ENCODE measurements at places on chromosomes 11 and 22. TPM values are rescaled to one million over a fixed set of nuclear protein-coding genes. Genes with fewer than 3 reads are reported as not detected.

CCDC116 gene
- 0.34 TPM for total RNA-seq

FAM89B gene
- 42.1 TPM for total RNA-seq

RAB3IL1 gene
- total RNA-seq: 0.23 TPM

OR10A2 gene
- total RNA-seq: not detected

TTLL1 gene
- 6.6 TPM for total RNA-seq

OR2AG2 gene
- total RNA-seq: not detected

LMNTD2 gene
- total RNA-seq: 6.5 TPM

SHISA8 gene
- total RNA-seq: 0.44 TPM

TBX10 gene
- total RNA-seq: not detected

DNA sequence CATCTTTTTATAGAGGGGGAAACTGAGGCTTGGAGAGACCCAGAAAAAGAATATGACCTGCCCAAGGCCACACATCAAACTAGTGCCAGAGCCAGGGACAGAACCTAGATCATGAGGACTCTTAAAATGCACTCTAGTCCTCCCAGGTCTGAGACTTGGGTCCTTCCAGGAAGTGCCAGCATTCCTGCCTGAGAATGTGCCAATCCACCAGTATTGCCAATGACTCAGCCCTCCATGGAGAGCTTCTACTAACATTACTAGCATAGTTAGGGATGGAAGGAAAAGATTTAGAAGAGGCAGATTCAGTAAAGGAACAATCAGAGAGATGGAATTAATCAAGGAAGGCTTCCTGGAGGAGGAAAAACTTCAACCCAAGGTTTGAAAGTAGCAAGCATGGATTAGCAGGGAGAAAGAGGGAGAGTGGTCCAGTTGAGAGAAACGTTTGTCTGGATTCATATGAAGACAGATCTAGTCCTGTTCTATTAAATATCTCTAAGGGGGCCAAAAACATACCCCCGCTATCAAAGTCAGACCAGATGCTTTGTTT, 20.1 kb upstream of the SMIM35 start:
- H3K36me3 ChIP-seq: no peaks in the 10 kb centered on the region
- DNase-seq: no peak
- no peak overlapping the region for H3K4me3 ChIP-seq
- H3K4me1 ChIP-seq: no peaks in the 10 kb centered on the region
- H3K27me3 ChIP-seq: no peaks in the 10 kb centered on the region
- no peak overlapping the region for H3K27ac ChIP-seq

DNA sequence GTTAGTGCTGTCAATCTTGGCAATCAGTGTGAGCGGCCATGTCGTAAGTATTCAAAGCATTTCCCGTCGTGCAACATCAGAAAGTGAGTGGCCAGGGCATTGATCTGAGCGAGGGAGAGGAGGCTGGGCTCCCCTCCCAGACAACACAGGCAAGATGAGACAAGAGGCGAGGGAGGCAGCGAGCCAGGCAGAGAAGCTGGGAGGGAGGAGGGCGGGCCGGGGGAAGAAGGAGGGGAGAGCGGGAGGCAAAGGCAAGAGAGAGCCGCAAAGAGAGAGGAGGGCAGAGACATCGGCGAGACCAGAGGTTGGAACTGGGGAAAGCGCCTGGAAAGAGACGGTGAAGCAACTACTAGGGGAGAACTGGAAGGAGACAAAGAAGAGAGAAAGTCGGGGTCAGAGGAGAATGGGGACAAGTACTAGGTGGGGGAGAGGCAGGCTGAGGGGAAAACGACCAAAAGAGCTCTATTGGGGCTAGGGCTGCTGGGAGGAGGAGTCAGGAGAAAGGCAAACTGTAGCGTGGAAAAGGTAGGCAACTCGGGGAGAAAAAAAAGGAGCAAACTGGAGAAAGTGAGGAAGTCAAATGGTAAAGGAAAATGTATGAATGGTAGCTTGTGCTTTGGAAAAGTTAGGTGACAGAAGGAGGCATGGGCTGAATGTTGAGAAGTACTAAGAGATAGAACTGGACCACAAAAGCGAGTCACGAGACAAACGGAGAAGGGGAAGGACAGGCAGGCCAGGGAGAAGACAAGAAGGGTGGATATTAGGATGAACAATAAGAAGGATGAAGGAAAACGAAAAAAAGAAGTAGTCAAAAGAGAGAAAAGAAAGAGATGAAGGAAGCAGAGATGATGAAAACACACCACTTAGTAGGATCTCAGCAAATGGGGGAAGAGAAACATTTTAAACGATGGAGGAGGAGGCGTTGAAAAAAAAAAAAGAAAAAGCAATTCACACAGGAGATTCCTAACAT, 130.5 kb upstream of the C11orf58 start:
- peaks cover 8% of the 10 kb centered on the region for H3K36me3 ChIP-seq
- H3K4me3 ChIP-seq: no peak overlapping the region
- H3K27ac ChIP-seq: no peak overlapping the region

- no peaks in the 10 kb centered on the region for H3K27me3 ChIP-seq
- H3K4me1 ChIP-seq: no peaks in the 10 kb centered on the region
- H3K36me3 ChIP-seq: no peaks in the 10 kb centered on the region
Observed at GRCh38 chr11:101034076-101034475, 95.5 kb downstream of the PGR start.

DNA sequence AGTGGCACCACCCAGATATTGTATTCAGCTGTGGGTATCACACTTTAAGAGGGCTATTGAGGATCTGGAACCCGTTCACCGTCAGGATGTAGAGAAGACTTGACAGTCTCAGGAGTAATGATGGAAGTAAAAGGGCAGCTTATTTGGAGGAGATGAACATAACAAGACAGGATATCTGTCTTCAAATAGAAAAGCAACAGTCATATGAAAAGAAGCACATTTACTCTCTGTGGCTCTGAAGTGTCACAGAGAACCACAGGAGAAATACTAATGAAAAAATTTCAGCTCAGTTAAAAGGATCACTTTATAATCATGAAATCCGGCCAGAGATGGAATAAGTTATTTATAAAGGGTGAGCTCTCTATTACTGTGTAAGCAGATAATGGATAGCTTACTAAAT, 200.8 kb downstream of the FAM76B start:
- no peak overlapping the region for H3K4me3 ChIP-seq
- no peak overlapping the region for H3K27ac ChIP-seq
- no peaks in the 10 kb centered on the region for H3K27me3 ChIP-seq
- no peak for DNase-seq

DNA sequence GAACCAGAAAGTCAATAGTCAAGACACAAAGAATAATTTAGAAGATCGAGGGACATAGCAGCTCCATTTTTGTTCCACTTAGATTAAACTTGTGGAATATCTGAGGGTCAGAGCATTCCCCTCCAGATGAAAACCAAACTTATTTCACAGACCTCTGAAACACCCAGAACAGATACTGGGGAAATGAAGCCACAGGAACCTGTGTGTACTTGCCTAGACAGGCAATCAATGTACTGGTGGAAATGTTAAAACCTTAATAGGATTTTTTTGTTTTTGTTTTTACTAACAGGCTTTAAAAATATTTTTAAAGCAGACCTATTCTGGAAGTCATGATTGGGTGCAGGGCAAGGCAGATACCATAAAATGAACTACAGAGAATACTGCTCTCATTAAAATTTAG, 4.1 kb upstream of the FAR1 start:
- H3K27me3 ChIP-seq: peaks cover 33% of the 10 kb centered on the region
- peaks cover 10% of the 10 kb centered on the region for H3K4me1 ChIP-seq
- H3K4me3 ChIP-seq: no peak overlapping the region

DNA sequence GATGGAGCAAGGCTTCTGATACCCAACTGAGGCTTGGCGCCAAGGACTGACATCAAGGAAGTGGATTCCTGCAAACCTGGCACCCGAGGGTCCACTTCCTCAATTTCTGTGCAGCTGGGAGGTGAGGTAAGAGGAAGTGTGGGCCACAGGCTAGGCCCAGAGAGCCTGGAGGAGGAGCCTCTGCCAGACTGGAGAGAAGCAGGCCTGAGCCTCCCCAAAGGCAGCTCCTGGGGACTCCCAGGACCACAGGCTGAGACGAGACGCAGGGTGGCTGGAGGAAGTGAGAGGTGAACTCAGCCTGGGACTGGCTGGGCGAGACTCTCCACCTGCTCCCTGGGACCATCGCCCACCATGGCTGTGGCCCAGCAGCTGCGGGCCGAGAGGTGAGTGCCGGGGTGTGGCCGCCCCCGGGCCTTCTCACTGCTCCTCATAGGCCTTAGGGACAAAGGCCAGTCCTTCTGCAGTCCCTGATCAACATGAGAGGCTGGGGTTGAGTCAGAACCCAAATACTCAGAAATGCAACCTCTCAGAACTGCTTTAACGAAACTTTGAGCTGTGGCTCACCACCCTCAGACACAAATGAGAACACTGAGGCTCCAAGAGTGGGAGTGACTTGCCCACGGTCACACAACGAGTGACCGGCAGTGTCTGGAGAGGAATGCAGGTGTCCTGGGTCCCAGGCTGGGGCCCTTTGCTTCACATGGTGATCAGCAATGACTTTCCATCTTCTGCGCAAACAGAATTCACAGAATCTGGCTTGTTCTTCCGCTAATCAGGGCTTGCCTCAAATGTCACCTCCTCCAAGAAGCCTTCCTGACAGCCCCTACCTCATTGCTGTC, at the start of gene NCF4:
TSS of gene NCF4 (plus strand) at position 186 of the 839 bp plus-strand sequence. CDS start at position 352, 166 bp downstream.
- peak within 1 kb of the TSS; percentile 64 for H3K27ac ChIP-seq
- no peaks in the 10 kb centered on the region for H3K36me3 ChIP-seq
- DNase-seq: no peak

DNA sequence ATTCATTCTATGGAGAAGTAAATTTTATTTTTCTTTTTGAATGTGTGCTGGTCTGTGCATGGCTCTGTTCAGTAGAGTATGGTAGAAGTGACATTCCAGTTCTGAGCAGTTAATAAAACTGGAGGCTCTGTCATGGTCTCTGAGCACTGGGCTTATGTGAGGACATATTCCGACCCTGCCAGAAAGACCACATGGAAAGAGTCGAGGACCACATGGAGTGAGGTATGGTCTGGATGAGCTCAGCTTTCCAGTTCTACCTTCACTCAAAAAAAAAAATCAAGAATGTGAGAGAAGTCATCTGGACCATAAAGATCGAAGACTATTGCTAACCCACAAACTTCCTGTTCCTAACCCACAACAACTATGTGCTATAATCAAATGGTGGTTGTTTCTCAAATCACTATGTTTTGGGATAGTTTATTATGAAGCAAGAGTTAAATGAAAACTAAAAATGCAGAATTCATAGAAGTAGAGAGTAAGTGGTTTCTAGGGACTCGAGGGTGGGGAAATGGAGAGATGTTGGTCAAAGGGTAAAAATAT, 534.2 kb upstream of the ANO5 start:
- no peaks in the 10 kb centered on the region for H3K4me1 ChIP-seq
- H3K27me3 ChIP-seq: no peaks in the 10 kb centered on the region
- H3K36me3 ChIP-seq: peaks cover 5% of the 10 kb centered on the region
- DNase-seq: no peak
- H3K27ac ChIP-seq: no peak overlapping the region
- H3K4me3 ChIP-seq: no peak overlapping the region

DNA sequence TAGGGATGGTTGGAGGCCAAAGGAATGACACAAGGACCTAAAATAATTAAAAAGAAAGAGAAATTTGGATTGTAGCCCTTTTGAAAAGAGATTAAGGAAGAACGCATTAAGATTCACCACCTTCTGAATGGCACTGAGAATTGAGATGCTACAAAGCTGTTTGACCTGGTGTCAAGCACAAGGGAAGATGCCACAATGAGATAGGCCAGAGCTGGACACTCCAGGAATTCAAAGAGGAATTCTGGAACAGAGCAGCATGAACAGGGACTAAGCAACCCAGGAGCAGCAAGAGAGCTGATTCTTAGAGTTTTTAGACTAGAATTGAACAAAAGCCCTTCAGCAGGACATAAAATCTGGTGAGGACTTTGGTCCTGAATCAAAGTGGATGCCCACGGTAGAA, 11.6 kb upstream of the CECR2 start:
- no peak overlapping the region for H3K27ac ChIP-seq
- H3K36me3 ChIP-seq: no peaks in the 10 kb centered on the region
- H3K27me3 ChIP-seq: peaks cover 2% of the 10 kb centered on the region
- H3K4me3 ChIP-seq: no peak overlapping the region
- H3K4me1 ChIP-seq: no peaks in the 10 kb centered on the region
- no peak for DNase-seq

DNA sequence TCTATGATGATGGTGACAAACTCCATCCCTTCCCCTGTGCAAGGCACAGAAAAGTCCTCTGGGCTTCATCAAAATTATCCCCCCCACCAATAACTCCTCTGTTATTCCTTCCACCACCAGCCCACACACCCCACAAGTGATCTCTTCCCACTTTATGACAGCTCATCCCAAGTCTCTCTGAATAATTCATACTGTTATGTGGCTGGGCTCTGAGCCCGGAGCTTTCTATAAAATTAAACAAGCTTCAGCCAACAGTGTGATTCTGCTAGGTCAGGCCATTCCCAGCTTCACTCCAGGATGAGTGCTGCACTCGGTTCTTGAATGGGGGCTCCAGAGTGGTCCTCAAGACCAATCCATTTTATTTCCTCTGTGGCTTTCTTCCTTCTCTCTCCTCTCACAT, 83.0 kb downstream of the INSC start:
- no peak for DNase-seq
- H3K27me3 ChIP-seq: peaks cover 2% of the 10 kb centered on the region
- H3K36me3 ChIP-seq: no peaks in the 10 kb centered on the region
- no peak overlapping the region for H3K27ac ChIP-seq

- H3K27me3 ChIP-seq: peaks cover 5% of the 10 kb centered on the region
- no peak overlapping the region for H3K4me3 ChIP-seq
- no peak overlapping the region for H3K27ac ChIP-seq
- DNase-seq: no peak
- H3K4me1 ChIP-seq: no peaks in the 10 kb centered on the region
Observed at GRCh38 chr11:6864438-6864837, 1.6 kb downstream of the OR10A2 start.

- H3K27me3 ChIP-seq: peaks cover 5% of the 10 kb centered on the region
- H3K4me1 ChIP-seq: no peaks in the 10 kb centered on the region
- H3K27ac ChIP-seq: no peak overlapping the region
- no peak overlapping the region for H3K4me3 ChIP-seq
- DNase-seq: no peak
- no peaks in the 10 kb centered on the region for H3K36me3 ChIP-seq
Observed at GRCh38 chr22:35608088-35608487, 9.0 kb downstream of the MB start.

GRCh38 chr11:125346179-125346530, 149.9 kb downstream of the FEZ1 start:
- H3K27me3 ChIP-seq: peaks cover 10% of the 10 kb centered on the region
- H3K27ac ChIP-seq: no peak overlapping the region
- H3K4me1 ChIP-seq: peaks cover 2% of the 10 kb centered on the region
- DNase-seq: no peak
- H3K4me3 ChIP-seq: no peak overlapping the region
